Lower lobe of right lung (tissue), 2 donors: ENCODE measurements at places on chromosomes 12 and 14.

- peak; percentile 44 for DNase-seq
Measured at GRCh38 chr14:105496831-105497591, 6.0 kb downstream of the TEDC1 start.

DNA sequence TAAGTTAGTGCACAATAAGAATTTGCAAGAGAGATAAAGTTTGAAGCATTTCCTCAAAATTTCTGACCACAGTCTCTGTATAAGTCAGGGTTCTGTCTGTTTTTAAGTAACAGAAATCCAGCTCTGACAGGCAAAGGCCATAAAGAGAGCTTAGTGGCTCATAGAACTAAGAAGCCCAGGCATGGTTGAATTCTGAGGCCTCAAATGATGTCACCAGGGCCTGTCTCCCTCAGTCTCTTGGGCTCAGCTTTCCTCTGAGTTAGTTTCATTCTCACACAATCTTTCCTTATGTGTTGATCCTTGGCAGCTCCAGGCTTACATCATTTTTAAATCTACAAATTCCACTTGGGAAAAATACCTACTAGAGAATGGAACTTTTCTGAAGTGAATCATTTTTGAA, 173.4 kb upstream of the ATP2B1 start:
- no peak for DNase-seq

DNA sequence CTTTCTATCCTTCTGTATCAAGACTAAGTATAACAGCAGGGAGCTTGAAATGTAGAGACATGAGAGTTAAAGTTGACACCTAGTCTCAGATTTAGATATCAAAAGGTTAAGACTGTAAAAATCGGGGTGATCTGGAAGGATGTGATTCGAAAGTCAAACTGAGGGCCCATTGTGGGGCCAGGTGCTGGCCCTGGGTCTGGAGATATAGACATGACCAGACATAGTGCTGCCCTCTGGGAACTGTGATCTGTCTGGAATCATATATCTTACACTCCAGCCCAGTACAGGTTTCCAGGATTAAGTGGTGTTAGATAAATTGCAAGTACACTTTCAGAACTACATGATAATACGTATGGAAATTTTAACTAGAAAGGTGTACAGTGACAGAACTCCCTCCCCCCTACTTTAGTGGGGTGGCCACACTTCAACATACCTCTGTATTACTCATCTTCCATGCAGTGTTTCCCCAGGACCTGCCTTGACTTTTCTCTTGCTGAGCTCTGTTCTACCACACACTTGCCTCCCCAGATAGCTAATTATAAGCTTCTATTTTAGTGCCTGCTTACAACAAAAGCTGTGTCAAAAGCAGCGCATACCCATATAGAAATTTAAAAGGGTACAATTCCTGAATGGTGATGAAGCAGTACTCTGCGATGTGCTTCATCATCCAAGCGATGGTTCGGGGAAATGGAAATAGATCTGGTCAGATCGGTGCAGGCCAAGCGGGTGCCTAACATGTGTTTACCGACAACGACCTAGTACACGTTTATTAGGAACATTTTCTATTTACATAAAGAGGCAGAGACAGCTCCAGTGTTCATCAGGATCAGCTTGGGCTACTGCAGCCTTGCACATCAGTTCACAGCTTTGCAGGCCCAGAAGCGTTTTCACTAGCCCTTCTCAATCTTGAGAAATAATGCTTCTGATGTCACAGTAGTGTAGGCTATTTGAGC, 68.7 kb downstream of the ARF6 start:
- DNase-seq: no peak

GRCh38 chr14:77372304-77372841, 4.5 kb downstream of the TMED8 start:
- DNase-seq: no peak

GRCh38 chr14:90733139-90733808, 83.0 kb downstream of the TTC7B start:
- DNase-seq: no peak

- DNase-seq: no peak
Measured at GRCh38 chr14:72599579-72600470, 294.1 kb downstream of the DPF3 start.

- no peak for DNase-seq
Measured at GRCh38 chr12:76586764-76587395, 27.3 kb upstream of the OSBPL8 start.

GRCh38 chr12:38823738-38824137, 81.7 kb downstream of the CPNE8 start:
- DNase-seq: no peak

GRCh38 chr12:12835378-12836146, 22.4 kb downstream of the DDX47 start:
- no peak for DNase-seq

GRCh38 chr14:64844272-64844671, 35.4 kb downstream of the SPTB start:
- DNase-seq: no peak

DNA sequence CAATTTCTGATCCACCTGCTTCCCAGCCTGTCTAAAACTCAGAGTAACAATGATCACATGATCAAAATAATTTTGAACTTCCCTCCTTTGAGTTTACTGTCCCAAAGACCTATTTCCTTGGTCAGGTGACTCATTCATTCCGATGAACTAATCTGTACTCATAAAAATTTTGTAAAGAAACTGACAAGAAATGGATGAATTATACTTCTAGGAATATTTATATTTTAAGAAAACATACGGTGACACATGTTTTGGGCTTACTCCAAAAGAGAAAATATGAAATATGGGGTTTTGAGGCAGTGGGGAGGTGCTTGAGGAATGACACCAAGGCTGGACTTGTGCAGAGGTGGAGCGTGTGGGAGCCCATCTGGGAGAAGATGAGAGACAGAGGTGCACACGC, 42.0 kb downstream of the GUCY2C start:
- no peak for DNase-seq

- DNase-seq: no peak
Measured at GRCh38 chr14:58560208-58560607, 77.6 kb upstream of the DACT1 start.
